NCI-H510A treated with DMSO at 0.1 percent for 48 hours (cell line): ENCODE measurements at places on chromosomes 3 and 15.

DNA sequence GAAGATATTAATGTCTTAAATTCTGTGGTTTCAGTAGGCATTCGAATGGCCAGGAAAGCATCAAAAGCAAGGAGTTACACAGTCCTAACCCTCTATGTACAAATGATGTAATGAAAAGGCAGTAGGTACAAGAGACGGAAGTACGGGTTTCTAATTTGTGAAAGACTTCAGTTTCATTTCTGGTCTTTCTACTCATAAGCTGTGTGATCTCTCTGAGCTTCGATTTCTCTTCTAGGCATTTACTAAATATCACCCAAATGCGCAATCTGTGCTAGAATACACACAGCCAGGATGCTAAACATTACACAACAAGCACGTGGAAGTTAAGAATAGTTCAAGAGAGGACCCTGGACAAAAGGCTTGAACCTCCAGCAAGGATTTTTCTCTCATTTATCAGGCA, 17.9 kb upstream of the STIMATE start:
- DNase-seq = no peak

- no peak for DNase-seq
Observed at GRCh38 chr15:99248000-99248715, 1.2 kb downstream of the TTC23 start.

- DNase-seq = no peak
Observed at GRCh38 chr3:141386126-141386488, 17.8 kb downstream of the ZBTB38 start.

DNA sequence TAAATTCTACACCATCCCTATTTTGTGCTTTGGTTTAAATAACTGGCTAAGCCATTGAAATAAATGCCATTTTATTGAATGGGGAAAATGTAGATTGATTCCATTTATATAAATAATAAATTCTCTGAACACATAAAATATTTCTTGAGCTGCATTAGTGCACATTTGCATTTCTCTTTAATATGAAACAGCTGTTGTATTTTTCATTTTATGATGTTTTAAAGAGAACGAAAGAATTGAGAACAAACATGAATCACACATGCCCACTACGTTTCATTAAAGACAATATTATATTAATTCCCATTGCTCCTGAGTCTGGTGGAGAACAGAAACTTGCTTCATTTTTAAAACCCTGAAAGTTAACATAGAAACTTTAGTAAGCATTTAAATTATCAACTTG, 235.7 kb upstream of the CFAP20DC start:
- DNase-seq = no peak
